Hematopoietic multipotent progenitor cell treated with erythropoietin and hydrocortisone succinate and interleukin-3 and kit ligand, for 8 days (in vitro differentiated cells): ENCODE measurements at places on chromosomes 3 and 15.

GRCh38 chr15:101637516-101637915 is 14.7 kb downstream of the TM2D3 start:
- DNase-seq, result no peak

DNA sequence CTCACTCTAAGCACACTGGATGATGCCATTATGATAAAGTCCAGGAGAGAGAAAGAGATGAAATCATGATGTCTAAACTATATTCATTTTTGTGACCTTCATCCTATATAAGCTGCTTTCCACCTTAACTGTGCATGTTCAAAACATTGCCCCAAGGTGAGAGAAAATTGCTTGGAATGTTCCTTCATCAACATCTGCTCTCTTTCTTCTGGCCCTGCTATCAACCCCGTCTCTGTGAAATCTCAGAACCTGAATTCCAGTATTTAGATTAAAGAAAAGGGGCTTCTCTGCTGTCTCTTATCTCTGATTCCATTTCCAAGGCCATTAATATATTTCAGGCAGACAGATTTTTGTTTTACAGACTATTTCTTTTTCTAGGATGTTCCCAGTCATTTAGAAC is 47.3 kb upstream of the PHLDB2 start:
- DNase-seq, result no peak

- no peak for DNase-seq
Measured at GRCh38 chr3:27533718-27534573, 49.8 kb upstream of the SLC4A7 start.

DNA sequence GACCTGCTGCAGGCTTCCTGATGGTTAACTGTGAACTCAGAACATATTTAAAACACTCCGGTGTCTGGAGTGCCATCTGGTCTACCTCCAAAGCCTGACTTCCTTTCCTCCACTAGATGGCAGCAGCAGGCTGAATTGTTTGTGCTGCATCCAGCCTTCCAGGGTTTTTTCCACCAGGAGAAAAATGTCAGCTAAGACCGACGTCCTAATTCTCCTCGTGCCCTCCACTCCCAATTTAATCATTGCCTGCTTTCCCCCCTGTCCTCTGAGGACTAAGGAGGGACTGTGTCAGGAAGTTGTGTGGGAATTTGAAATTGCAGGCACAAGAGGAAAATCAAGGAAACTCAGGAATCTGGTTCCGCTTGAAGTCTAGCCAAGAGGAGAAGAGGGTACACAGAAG is 165.2 kb upstream of the UMPS start:
- DNase-seq, result peak; percentile 72

DNA sequence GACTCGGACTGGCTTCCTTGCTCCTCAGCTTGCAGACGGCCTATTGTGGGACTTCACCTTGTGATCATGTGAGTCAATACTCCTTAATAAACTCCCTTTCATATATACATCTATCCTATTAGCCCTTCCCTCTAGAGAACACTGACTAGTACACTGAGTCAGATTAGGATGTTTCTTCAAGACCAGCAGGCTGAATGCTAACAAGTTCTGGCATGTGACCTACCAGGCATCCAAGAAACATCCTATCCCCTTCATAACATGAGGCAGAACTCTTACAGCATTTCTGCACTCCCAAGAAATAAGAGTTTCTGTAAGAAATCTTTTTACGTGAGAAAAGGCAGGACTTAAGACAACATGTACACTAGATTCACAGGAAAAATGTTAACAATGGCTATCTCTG is 9.3 kb downstream of the CFAP92 start:
- no peak for DNase-seq

GRCh38 chr15:74428442-74428787 is 5.3 kb downstream of the SEMA7A start:
- DNase-seq, result no peak

DNA sequence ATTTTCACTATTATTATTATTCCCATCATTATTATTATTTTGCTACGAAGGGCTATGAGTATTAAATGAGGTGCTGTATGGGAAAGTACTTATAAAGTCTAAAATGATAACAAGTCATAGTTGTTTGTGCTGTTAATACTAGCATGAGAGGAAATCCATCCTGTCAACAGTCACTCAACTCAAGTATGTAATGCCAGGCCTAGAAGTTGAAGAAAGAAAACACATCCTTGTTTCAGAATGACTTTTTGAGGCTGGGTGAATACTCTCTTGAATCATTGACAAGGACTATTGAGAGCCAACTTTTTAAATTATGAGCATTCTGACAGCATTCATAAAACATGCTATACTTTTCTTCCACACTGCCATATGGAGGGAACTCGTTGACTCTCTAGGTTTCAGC is 60.9 kb upstream of the ATP13A5 start:
- DNase-seq, result no peak

DNA sequence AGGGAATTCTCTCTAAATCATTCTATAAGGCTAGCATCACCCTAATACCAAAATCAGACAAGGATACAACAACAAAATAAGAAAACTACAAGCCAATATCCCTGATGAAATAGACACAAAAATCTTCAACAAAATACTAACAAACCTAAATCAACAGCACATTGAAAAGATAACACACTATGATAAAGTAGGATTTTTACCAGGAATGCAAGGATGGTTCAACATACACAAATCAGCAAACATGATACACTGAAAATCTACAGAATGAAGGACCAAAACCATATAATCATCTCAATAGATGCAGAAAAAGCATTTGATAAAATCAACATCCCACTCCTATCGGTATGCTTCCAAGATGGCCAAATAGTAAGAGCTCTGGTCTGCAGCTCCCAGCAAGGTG is 39.5 kb downstream of the ALDH1A2 start:
- DNase-seq, result no peak

DNA sequence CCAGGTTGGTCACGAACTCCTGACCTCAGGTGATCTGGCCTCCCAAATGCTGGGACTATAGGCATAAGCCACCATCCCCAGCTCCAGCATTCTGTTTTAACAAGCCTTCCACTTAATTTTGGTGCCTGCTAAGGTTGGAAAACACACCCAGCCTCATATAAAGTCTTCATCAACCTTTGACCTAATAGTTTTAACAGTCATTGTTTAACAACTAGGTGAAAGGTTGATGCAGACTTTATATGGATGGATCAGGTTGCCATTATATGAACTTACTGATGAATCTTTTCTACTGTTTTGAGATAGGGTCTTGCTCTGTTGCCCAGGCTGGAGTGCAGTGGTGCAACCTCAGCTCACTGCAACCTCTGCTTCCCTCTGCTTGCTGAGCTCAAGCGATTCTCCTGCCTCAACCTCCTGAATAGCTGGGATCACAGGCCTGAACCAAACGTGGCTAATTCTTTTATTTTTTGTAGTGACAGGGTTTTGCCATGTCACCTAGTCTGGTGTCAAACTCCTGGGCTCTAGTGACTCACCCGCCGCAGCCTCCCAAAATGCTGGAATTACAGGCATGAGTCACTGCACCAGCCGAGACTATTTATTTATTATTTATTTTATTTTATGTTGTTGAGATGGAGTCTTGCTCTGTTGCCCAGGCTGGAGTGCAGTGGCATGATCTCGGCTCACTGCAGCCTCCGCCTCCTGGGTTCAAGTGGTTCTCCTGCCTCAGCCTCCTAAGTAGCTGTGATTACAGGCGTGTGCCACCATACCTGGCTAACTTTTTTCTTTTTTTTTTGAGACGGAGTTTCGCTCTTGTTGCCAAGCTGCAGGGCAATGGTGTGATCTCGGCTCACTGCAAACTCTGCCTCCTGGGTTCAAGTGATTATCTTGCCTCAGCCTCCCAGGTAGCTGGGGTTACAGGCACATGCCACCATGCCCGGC is 3.1 kb upstream of the RPAP1 start:
- no peak for DNase-seq

DNA sequence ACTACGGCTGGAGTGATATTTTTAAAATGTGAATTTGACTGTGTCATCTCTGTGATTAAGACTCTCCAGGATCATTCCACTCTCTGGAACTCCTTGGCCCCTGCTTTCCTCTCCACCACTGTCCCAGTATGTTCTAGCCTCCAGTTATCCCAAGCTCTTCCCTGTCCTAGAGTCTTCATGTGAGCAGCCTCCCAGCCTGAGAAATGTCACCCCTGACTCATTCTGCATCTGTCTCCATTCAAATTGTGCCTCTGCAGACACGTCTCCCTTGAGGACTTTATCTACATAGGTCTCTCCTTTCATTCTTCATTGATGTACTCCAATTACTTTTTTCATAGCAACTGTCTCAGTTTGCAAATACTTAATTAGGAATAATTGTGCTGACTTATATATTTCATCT is 317.7 kb upstream of the ADAMTS9 start:
- DNase-seq, result no peak

DNA sequence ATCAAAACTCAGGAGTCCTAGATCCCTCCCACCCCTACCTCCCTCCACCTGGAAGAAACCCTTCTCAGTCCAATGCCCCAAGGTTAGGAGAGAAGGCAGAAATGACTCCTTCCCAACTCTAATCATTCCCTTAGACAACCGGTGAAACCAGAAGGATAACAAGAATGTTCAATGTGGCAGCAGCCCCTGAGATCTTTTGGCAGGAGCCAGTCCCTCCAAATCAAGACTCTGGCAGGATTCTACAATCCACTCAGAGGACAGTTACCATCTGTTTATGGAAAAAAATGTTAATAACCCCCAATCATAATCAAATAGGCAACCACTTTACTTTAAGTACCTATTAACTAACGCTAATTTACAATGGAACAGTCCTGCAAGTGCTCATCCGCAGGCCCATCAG is 136.5 kb downstream of the NTRK3 start:
- no peak for DNase-seq

DNA sequence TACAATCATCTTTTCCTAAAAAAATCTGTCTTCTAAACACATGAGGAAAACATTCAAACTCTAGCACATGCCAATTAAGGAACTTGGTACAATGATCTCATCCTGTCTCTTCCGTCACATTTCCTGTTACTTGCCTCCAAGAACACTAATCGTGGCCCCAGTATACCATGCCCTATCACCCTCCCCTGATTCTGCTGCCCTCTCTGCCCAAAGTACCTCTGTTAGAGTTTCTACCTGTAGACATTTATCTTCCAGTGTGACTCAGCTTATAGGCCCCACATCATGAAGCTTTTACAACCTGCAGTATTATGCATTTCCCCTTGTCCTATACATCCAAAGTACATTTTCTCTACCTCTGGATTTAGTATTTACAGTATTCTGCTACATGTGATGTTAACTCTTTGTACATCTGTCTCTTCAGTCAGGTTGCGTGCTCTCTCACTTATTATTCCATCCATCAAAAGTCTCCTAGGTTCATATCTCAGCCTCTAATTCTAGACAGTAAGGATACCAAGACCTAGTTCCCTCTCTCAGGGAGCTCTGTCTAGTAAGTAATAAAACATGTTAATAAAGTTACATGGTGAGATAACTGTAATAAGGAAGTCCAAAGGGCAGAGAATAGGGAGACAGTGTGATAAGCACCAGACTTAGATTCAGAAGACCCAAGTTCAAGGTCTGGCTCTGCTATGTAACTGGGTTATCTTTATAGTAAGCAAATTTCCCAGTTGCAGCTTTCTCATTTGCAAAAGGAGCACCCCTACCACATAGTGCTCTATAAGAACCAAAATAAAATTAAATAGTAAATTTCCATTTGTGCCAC is 8.9 kb upstream of the SEMA6D start:
- no peak for DNase-seq

DNA sequence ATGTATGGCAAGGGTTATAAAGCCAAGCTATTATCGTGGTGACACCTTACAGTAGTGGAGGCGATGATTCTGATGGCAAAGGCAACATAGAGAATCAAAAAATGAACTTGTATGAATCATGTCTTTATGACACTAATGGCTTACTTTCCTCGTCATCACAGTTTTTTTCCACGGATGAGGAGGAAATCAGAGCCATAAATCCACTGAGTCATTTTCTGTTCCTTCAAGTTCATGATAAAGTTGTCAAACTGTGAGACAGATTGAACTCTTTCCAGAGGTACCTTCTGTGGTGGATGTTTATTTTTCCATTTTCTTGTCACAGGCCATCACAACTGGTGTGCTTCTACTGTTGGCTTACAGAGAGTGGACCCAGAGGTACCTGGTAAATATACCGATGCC is 8.5 kb downstream of the TMEM212 start:
- no peak for DNase-seq

DNA sequence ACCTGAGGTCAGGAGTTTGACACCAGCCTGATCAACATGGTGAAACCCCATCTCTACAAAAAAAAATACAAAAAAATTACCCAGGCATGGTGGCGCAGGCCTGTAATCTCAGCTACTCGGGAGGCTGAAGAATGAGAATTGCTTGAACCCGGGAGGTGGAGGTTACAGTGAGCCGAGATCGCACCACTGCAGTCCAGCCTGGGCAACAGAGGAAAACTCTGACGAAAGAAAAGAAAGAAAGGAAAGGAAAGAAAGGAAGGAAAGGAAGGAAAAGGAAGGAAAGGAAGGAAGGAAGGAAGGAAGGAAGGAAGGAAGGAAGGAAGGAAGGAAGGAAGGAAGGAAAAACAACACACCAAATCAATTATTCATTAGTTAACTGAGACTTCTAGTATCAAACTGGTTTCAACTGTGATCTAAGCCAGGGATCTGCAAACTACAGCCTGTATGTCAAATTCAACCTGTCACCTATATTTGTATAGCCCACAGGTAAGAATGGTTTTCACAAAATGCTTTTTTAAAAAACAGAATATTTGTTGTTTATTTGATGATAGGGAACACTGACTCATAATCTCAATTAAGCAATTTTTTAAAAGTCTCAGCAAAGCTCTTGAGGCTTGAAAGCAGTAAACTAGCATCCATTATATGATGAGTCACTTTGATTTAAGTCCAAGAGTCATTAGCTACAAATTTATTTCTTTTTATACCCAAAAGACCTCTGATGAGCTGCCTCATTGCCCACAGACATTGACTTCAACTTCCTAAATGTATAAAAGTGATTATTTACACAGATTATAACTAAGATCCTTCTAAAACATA is 127.6 kb downstream of the TBL1XR1 start:
- DNase-seq, result no peak

DNA sequence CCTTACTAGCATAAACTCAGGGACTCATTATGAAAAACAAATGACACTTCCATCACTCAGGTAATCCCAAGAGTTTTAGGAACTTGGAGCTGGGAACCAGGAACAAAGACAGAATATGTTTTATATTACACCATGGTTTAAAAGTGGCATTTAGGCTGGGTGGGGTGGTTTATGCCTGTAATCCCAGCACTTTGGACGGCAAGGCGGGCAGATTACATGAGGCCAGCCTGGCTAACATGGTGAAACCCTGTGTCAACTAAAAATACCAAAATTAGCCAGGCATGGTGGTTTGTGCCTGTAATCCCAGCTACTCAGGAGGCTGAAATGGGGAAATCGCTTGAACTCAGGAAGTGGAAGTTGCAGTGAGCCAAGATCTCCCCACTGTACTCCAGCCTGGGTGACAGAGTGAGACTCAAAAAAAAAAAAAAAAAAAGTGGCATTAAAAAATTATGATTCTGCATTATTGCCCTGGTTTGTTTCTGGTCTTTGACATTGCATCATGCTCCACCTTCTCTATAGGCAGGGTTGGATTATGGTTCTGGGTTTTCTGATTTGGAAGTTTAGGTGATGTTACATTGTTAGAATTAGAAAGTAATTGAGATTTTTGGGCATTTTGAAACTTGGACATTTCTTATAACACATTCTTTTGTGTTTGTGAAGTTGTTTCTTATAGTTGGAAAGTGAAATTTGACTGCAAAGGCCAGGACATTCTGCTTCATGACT is 19.0 kb downstream of the SQOR start:
- no peak for DNase-seq
